ENCODE measurements at places on chromosomes 4 and X. TPM values are rescaled to one million over a fixed set of nuclear protein-coding genes. Genes with fewer than 3 reads are reported as not detected.

Gene AVPR2
- not detected for total RNA-seq

Gene HHIP
- total RNA-seq: not detected

Gene CXorf49
- total RNA-seq: not detected

DNA sequence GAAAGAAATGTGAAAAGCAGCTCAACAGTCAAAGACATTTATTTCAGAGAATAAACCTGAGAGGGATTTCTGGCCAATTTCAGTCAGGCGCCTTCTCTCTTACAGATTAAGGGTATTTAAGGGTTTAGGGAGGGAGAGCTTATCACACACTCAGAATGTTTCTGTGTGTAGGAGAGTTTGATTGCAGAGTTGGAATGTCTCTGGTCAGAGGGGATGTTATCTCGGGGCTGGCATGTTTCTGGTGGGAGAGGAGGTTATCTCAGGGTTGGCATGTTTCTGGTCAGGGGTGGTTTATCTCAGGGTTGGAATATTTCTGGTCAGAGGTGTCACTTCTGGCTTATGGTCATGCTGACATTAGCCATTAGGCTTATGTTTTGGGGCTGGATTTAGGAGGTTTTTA lies 1920.5 kb upstream of the PCDH7 start:
- no peaks in the 10 kb centered on the region for H3K36me3 ChIP-seq
- H3K4me1 ChIP-seq: no peaks in the 10 kb centered on the region
- no peaks in the 10 kb centered on the region for H3K27me3 ChIP-seq

DNA sequence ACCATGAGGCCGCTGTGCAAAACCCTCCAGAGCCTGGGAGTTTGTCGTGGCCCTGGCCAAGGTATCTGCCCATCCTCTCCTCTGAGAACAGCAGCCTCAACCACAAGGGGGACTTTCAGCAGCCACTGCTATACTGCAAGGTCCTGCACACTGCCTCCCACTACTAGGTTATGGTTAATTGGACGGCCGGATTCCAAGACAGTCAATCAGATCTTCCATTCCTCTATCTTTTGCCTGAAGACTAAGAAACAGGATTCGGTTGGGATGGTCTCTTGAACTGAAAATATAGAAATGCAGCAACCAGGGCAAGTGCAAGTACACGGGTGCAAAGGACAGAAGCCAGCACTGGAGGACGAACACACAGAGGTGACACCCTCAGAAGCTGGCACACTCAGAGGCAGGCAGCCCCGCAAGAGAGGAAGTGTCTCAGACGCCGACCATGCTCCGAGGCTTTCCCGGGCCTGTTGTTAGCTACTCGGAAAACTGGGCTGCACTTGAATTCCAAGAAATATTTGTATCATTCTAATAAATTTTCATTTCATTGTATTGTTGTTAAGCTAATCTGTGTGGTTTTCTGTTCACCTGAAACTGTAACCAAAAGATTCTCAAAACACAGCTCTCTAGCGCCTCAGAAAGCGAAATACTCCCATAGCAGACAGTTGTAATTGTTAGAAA lies 63.3 kb downstream of the AFAP1 start:
- H3K4me3 ChIP-seq: peak overlapping the region; percentile 29
- peaks cover 25% of the 10 kb centered on the region for H3K4me1 ChIP-seq
- H3K36me3 ChIP-seq: no peaks in the 10 kb centered on the region
- H3K27ac ChIP-seq: peak overlapping the region; percentile 74
- no peak for DNase-seq

- no peaks in the 10 kb centered on the region for H3K36me3 ChIP-seq
- no peaks in the 10 kb centered on the region for H3K27me3 ChIP-seq
- H3K4me3 ChIP-seq: no peak overlapping the region
These were observed 52.1 kb downstream of the BTC start for GRCh38 chr4:74742185-74742584.

DNA sequence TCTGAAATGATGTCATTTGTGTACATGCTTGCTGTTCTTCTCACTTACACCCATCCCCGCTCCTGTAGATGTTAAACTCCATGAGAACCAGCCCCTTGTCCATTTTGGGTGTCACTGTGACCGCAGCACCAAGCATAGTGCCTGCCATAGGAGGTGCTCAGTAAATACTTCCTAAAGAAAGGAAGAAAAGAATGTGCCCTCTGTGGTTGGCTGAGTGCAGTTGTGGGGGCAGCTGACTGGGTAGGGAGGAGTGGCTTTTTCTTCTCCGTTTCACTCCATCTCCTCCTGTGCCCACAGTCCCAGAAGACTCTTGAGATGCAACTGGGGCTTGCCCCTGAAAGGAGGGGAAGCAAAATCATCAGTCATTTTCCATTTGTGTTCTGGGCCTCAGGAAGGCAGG lies 25.5 kb downstream of the PHEX start:
- no peaks in the 10 kb centered on the region for H3K36me3 ChIP-seq
- no peaks in the 10 kb centered on the region for H3K27me3 ChIP-seq
- H3K4me1 ChIP-seq: peaks cover 37% of the 10 kb centered on the region
- H3K4me3 ChIP-seq: no peak overlapping the region
- no peak overlapping the region for H3K27ac ChIP-seq
- no peak for DNase-seq

- no peaks in the 10 kb centered on the region for H3K4me1 ChIP-seq
- DNase-seq: no peak
- no peak overlapping the region for H3K4me3 ChIP-seq
- H3K36me3 ChIP-seq: peaks cover 13% of the 10 kb centered on the region
These were observed 149.0 kb upstream of the STX18 start for GRCh38 chr4:4690854-4691253.

GRCh38 chr4:41678951-41679350 lies 69.6 kb downstream of the PHOX2B start:
- no peaks in the 10 kb centered on the region for H3K36me3 ChIP-seq
- no peak overlapping the region for H3K27ac ChIP-seq
- DNase-seq: no peak
- no peak overlapping the region for H3K4me3 ChIP-seq
- no peaks in the 10 kb centered on the region for H3K4me1 ChIP-seq

DNA sequence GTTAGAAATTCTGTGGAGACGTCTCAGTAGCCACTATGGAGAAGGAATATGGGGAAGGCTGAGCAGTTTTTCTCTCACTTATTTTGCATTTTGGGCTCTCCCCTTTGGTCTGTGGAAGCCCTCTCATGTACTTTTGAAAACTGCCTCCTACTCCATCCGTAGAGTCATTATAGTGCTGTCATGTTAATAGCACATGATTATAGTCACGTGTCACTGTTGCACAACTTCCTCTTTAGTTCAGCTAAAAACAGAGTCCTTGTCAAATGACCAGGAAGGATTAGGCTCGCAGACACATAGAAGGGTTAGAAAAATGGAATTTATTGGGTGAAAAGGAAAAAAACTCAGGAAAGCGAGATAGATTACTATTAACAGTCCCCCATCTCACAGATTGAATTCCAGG lies 258.2 kb upstream of the CXorf51A start:
- no peaks in the 10 kb centered on the region for H3K4me1 ChIP-seq
- H3K27me3 ChIP-seq: no peaks in the 10 kb centered on the region
- no peaks in the 10 kb centered on the region for H3K36me3 ChIP-seq
- no peak for DNase-seq
- H3K27ac ChIP-seq: no peak overlapping the region

All from naive thymus-derived CD8-positive, alpha-beta T cell (primary cell).